ENCODE measurements at places on chromosomes 16 and 17.
A peak's percentile ranks its signal among the peaks of the same experiment; 100 is the strongest.

GRCh38 chr17:59423137-59423724 is 91.8 kb downstream of the YPEL2 start:
- DNase-seq, result no peak
- no peaks in the 10 kb centered on the region for H3K36me3 ChIP-seq
- no peak overlapping the region for H3K27ac ChIP-seq
- H3K4me3 ChIP-seq, result no peak overlapping the region

- H3K27me3 ChIP-seq, result no peaks in the 10 kb centered on the region
- H3K27ac ChIP-seq, result no peak overlapping the region
- no peaks in the 10 kb centered on the region for H3K4me1 ChIP-seq
- peaks cover 61% of the 10 kb centered on the region for H3K36me3 ChIP-seq
- DNase-seq, result no peak
These were observed 12.9 kb downstream of the BBS2 start for GRCh38 chr16:56506941-56507340.

- H3K27me3 ChIP-seq, result no peaks in the 10 kb centered on the region
- no peaks in the 10 kb centered on the region for H3K4me1 ChIP-seq
- DNase-seq, result no peak
- H3K4me3 ChIP-seq, result no peak overlapping the region
These were observed 441.6 kb upstream of the SALL1 start for GRCh38 chr16:51592535-51593300.

DNA sequence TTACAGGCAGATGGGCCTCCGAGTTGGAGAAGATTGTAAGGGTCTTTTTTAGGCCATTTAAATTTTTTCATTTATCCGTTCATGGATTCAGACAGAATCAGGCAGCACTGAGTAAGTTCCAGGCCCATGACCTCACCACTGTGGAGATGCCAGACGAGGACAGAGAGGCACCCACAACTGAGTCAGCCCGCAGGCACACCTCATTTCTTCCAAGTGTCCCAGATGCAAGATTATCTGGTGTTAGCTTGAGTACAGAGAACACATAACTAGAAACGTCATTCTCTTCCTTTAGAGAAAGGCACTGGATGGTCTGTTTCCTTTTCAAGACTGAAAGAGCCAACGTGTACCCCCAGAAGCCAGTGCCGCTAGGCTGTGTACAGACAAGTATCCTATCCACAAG is 16.9 kb downstream of the CLEC16A start:
- peaks cover 91% of the 10 kb centered on the region for H3K4me1 ChIP-seq
- peaks cover 84% of the 10 kb centered on the region for H3K36me3 ChIP-seq
- no peak overlapping the region for H3K4me3 ChIP-seq
- H3K27me3 ChIP-seq, result no peaks in the 10 kb centered on the region
- no peak for DNase-seq

DNA sequence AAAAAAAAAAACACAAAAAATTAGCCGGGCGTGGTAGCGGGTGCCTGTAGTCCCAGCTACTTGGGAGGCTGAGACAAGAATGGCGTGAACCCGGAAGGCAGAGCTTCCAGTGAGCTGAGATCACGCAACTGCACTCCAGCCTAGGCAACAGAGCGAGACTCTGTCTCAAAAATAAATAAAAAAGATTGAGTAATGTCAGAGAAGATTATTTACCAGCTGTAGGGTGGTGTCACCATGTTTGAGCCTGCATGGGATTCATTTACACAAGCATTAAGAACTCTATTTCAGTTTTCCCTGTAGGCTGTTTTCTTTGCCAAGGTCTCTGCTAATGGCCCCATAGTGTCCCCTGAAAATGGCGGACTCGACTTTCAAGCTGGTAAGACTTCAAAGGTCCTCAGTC is 575.0 kb downstream of the CDH13 start:
- no peak overlapping the region for H3K27ac ChIP-seq
- no peaks in the 10 kb centered on the region for H3K4me1 ChIP-seq
- H3K27me3 ChIP-seq, result peaks cover 5% of the 10 kb centered on the region
- no peaks in the 10 kb centered on the region for H3K36me3 ChIP-seq
- no peak for DNase-seq

- no peaks in the 10 kb centered on the region for H3K27me3 ChIP-seq
- no peak for DNase-seq
- peaks cover 5% of the 10 kb centered on the region for H3K4me1 ChIP-seq
- H3K36me3 ChIP-seq, result peaks cover 71% of the 10 kb centered on the region
- peak overlapping the region; percentile 85 for H3K27ac ChIP-seq
These were observed 18.7 kb upstream of the SLC38A8 start for GRCh38 chr16:84061236-84061819.

DNA sequence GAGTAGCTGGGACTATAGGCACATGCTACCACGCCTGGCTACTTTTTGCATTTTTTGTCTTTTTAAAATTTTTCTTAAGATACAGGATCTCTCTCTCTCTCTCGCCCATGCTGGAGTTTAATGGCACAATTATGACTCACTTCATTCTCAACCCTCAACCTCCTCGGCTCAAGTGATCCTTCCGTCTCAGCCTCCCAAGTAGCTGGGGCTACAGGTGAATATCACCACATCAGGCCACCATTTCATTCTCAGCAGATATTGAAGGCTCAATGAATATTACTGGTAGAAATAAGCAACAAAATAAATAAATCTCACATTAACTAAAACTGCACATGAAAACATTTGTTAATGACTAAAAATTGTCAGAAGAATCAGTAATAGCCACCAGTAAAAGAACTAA is 41.7 kb downstream of the BRIP1 start:
- peaks cover 23% of the 10 kb centered on the region for H3K4me1 ChIP-seq
- H3K36me3 ChIP-seq, result peaks cover 21% of the 10 kb centered on the region
- no peak overlapping the region for H3K4me3 ChIP-seq
- no peak for DNase-seq

DNA sequence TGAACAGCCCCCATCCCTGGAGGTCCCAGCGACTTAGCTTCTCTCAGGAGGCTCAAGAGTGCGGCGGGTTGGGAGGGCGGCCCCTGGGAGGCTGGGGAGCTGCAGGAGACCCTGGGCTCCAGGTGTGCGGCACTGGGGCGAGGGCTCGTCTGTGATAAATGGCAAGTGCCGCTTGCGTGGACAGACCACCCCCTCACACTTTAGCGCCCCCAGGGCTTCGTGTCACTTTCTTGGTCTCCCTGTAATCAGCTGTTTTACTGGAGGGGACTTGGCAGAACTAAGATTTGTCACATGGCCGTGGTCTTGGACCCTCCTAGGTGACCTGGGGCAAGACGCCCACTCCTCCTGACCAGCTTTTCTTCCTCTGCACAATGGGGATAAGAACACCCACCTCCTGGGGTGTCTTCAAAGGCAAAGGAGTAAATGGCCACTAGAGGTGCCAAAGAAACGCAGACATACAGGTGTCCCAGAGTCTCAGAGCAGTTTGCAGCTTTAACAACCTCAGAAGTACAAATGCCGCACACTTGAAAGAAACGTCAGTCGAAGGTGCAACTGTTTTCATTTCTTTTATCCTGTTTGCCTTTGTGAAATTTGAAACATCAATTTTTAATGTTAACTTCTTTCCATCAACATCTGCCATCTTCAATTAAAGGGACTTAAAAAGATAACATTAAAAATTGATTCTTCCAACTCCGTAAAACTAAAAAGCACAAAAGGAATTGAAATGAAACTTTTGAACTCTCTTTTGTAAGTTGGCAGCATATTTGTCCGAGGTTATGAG is 946 bp downstream of the OSGIN1 start:
- H3K27me3 ChIP-seq, result peaks cover 23% of the 10 kb centered on the region
- H3K36me3 ChIP-seq, result no peaks in the 10 kb centered on the region
- H3K4me3 ChIP-seq, result peak overlapping the region; percentile 88
- no peak for DNase-seq

GRCh38 chr16:4301968-4302367 is 13.9 kb upstream of the GLIS2 start:
- no peak overlapping the region for H3K4me3 ChIP-seq
- no peak overlapping the region for H3K27ac ChIP-seq
- no peak for DNase-seq
- peaks cover 18% of the 10 kb centered on the region for H3K4me1 ChIP-seq
- peaks cover 8% of the 10 kb centered on the region for H3K36me3 ChIP-seq

DNA sequence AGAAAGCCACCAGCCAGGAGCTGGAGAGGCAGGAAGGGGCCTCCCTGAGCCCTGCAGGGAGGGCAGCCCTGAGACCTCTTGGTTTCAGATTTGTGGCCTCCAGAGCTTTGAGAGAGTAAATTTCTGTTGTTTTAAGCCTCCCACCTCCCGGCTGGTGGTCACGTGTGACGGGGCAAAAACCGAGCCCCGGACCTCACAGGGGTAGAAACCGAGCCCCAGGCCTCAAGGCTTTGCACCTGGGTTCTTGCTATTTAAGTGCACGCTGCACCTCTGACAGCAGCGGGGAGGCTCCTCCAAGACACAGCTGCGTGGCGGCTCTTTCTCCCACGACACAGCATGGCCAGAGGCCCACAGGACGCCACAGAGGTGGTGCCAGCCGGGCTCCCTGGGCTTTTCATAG is 17.4 kb upstream of the ZC3H18 start:
- H3K27me3 ChIP-seq, result peaks cover 25% of the 10 kb centered on the region
- peaks cover 8% of the 10 kb centered on the region for H3K4me1 ChIP-seq
- DNase-seq, result no peak
- no peak overlapping the region for H3K4me3 ChIP-seq
- H3K27ac ChIP-seq, result no peak overlapping the region
- peaks cover 6% of the 10 kb centered on the region for H3K36me3 ChIP-seq

DNA sequence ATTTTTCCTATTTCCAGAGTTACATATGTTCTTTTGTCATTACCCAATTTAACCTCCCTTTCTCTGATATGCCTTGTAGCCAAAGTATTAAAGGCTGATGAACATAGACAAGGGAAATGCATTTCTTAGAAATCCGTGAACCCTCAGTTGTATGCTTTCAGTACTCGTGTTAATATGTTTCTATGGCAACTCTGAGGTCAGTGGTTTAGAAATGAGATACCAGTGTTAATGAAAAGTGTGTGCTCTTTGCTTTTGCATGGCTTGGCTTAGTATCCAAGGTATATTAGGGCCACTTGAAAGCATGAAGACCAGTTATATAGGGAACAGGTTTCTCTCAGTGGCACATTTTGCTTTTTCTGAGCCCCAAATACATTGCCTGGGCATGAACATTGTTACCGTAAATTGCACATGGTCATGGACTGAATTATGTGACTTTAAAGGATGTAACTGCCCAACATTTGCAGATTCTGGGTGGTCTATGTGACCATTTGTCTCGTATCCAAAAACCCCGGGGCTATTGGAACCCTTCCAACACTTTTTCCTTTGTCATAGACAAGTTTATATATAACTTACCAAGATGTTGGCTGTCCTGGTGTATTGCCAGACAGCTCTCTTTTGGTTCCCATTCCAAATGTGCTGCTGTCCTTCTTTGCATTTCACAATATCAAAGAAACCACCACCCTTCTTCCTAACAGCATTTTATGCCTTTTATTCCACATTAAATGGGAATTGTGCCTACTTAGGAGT is 17.5 kb downstream of the ABHD15 start:
- peaks cover 5% of the 10 kb centered on the region for H3K4me1 ChIP-seq
- DNase-seq, result no peak
- H3K4me3 ChIP-seq, result no peak overlapping the region

- H3K4me1 ChIP-seq, result peaks cover 30% of the 10 kb centered on the region
- H3K36me3 ChIP-seq, result peaks cover 6% of the 10 kb centered on the region
- no peak overlapping the region for H3K27ac ChIP-seq
- peak overlapping the region; percentile 92 for H3K4me3 ChIP-seq
- no peak for DNase-seq
These were observed 1.5 kb upstream of the PSMD3 start for GRCh38 chr17:39979016-39979670.

- DNase-seq, result no peak
- H3K4me3 ChIP-seq, result no peak overlapping the region
- H3K4me1 ChIP-seq, result peaks cover 5% of the 10 kb centered on the region
- H3K27me3 ChIP-seq, result peaks cover 35% of the 10 kb centered on the region
- H3K27ac ChIP-seq, result no peak overlapping the region
- H3K36me3 ChIP-seq, result no peaks in the 10 kb centered on the region
These were observed 24.5 kb upstream of the ZNF287 start for GRCh38 chr17:16593356-16594102.

DNA sequence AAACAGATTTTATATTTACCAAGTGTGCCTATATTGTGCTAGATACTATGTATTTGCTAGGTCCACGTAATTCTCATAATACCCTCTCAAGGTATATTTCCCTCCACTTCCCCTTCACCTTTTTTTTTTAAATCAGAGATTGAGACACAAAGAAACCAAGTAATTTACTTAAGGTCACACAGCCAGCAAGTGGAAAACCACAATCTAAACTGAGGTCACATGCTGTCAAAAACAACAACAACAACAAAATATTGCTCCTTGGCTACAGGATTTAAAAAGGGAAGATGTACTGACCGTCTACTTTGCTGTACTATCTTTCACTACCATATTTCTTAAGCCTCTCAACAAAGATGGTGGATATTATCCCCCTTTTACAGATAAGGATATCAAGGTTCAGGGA is 15.8 kb downstream of the BLMH start:
- no peak overlapping the region for H3K27ac ChIP-seq
- H3K36me3 ChIP-seq, result peaks cover 71% of the 10 kb centered on the region
- DNase-seq, result no peak

- DNase-seq, result no peak
- H3K4me1 ChIP-seq, result peaks cover 74% of the 10 kb centered on the region
- H3K27ac ChIP-seq, result peak overlapping the region; percentile 76
- H3K4me3 ChIP-seq, result no peak overlapping the region
- peaks cover 46% of the 10 kb centered on the region for H3K36me3 ChIP-seq
These were observed 2.1 kb upstream of the AMDHD2 start for GRCh38 chr16:2517954-2518605.

DNA sequence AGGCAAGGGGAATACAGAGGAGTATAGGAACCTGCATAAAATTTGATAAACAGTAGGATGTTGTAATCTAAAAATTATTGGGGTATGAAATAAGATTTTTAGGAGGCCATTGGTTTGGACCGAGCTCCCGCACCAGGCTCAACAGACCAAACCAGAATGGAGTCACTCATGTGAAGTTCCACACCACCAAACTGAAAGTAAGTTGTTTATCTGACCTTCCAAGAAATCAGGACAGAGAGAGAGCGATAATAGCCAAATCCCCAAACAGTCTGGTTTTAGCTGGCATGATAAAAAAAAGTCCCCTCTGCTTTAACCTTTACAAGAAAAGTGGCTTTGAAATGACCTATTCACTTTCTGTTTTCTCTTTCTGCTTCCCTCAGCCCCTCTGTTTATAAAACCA is 45.7 kb upstream of the SIAH1 start:
- peak overlapping the region; percentile 94 for H3K27ac ChIP-seq
- peak; percentile 23 for DNase-seq
- H3K4me3 ChIP-seq, result peak overlapping the region; percentile 72
- H3K27me3 ChIP-seq, result no peaks in the 10 kb centered on the region

- DNase-seq, result no peak
- H3K36me3 ChIP-seq, result no peaks in the 10 kb centered on the region
These were observed 14.5 kb upstream of the GPRC5C start for GRCh38 chr17:74417178-74418045.

- H3K36me3 ChIP-seq, result no peaks in the 10 kb centered on the region
- no peak for DNase-seq
- no peak overlapping the region for H3K4me3 ChIP-seq
- no peak overlapping the region for H3K27ac ChIP-seq
- H3K27me3 ChIP-seq, result no peaks in the 10 kb centered on the region
These were observed 660.5 kb downstream of the TOX3 start for GRCh38 chr16:51886456-51886855.

Measured in stimulated activated naive B cell treated with anti-CD40 and anti-IgM and Interleukin-4, amounts not matched to agents 10 μg/mL and 1 μg/mL and 100 μg/mL, for 72 hours (primary cell).